Fibroblast of gingiva (primary cell): ENCODE measurements at places on chromosomes 6 and 20.
A peak's percentile ranks its signal among the peaks of the same experiment; 100 is the strongest.

DNA sequence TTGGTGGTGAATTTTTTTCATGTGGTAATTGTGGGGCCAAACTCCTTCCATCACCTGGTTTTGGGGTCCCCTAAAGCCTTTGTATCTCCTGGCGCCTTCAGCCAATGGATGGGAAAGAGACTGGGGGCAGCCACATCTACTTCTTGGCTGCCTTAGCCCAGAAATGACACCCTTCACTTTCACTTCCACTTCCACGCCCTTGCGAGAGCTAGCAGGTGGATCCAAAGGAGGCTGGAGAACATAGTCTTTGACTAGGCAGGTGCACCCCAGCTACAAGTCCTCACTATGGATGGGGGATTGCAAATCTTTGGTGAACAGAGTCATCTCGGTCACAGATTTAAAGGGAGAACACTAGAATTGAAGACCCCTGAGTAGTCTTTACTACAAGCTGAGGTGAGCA is 70.8 kb downstream of the NDUFAF5 start:
- DNase-seq = no peak

DNA sequence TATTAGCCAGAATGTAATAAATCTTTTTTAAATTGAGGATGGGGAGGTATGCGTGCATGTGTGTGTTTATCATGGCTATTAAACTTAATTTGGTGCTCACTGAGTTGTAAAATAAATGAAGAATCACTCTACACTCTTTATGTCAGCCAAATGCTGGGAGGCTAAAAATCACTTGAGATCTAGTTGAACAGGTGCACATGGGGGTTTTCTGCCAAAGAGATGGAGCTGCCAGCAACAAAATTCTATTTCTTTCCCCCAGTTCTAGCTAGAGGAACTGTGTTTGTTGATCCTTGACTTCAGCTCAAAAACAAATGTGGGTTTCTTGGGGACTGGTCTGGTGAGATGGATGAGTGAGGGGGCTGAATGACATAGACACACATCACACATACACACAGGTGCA is 183.3 kb upstream of the BTBD3 start:
- DNase-seq = no peak

GRCh38 chr6:143505111-143505510 is 6.4 kb downstream of the FUCA2 start:
- no peak for DNase-seq

- DNase-seq = no peak
Observed at GRCh38 chr6:108598305-108598863, 37.7 kb downstream of the FOXO3 start.

DNA sequence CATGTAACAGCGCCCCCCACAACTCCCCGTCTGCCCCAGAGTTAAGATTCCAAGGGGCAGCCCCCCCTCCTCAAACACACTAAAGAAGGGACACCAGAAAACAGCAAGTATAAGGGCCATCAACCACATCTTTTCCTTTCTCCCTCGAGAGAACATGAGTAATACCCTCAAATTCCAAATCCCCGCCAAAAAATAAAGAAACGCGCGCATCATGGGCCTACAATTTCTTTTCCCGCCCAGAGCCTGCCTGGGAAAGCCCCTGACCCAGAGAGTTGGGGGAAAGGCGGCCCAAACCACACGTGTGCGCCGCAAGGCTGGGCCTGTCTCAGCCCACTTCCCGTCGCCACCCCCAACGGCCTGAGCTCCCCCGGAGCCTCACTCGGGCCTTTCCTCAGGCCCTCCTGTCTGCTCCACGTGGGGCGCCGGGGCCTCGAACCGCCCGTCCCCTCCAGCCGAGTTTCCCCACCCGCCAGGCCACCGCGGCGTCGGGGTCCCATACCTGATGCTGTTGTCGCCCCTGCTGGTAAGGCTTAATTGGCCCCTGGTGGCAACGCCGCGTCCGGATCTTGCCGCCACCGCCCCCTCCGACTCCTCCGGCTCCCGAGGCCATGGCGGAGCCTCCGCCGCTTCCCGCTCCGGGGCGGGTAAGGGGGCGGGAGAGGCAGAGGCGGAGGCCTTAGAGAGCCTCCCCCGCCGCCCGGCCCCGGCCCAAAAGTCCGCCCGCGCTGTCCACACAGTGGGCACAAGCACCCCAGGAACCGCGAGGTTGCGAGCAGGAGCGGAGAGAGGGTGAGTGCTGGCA is 746 bp downstream of the NUP153 start:
- peak; percentile 56 for DNase-seq

GRCh38 chr6:27608916-27609883 is 136.3 kb upstream of the ZNF184 start:
- peak; percentile 64 for DNase-seq

DNA sequence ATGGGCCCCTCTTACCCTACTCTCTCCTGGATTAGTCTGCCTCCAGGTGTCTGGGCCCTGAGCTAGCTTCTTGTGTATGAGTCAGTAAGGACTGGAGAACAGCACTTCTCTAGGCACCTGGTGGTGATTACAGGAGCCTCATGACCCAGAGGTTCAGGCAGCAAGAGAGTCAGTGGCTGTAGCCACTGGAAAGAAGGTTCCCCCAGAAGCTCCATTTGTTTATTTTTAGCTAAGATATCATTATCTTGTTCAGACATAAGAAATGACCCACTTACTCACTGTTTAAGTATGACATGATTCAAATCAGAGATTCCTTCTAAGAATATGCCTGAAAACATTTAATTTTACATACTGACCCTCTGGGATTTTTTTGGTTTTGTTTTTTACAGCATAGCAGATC is 23.6 kb upstream of the SLC4A11 start:
- no peak for DNase-seq

- DNase-seq = no peak
Observed at GRCh38 chr20:57895161-57895855, 185.5 kb upstream of the PMEPA1 start.

GRCh38 chr6:35972471-35973367 is 51.7 kb downstream of the SLC26A8 start:
- peak; percentile 4 for DNase-seq

- no peak for DNase-seq
Observed at GRCh38 chr20:16219182-16219581, 354.1 kb downstream of the KIF16B start.

GRCh38 chr6:88133718-88134117 is 32.4 kb downstream of the CNR1 start:
- DNase-seq = no peak

- DNase-seq = peak; percentile 14
Observed at GRCh38 chr6:134721060-134721405, 228.9 kb downstream of the ALDH8A1 start.

GRCh38 chr6:34922177-34922663 is 33.2 kb downstream of the ANKS1A start:
- DNase-seq = peak; percentile 45

- DNase-seq = no peak
Observed at GRCh38 chr20:61271312-61272231, 19.5 kb downstream of the CDH4 start.

DNA sequence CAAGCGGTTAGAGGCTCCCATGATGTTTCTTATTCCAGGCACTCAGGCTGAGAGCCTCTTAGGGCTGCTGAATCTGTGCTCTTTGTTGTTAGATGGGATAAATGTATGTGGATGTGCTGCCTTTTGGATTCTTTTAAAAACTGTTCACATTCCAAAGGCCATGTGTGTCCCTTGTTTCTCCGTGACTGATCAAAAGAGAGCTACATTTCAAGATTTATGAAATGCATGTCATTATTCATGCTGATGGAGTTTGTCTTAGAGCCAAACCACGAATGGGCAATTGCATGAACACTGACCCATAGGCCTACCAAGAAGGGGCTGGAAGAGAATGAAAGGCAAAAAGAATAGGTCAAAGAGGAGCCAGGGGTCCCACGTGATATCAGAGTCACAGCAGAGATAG is 104.9 kb upstream of the TSHZ2 start:
- DNase-seq = no peak

GRCh38 chr6:5679691-5680090 is 327.0 kb downstream of the NRN1 start:
- no peak for DNase-seq

GRCh38 chr6:158663625-158664165 is 13.8 kb downstream of the SYTL3 start:
- no peak for DNase-seq

DNA sequence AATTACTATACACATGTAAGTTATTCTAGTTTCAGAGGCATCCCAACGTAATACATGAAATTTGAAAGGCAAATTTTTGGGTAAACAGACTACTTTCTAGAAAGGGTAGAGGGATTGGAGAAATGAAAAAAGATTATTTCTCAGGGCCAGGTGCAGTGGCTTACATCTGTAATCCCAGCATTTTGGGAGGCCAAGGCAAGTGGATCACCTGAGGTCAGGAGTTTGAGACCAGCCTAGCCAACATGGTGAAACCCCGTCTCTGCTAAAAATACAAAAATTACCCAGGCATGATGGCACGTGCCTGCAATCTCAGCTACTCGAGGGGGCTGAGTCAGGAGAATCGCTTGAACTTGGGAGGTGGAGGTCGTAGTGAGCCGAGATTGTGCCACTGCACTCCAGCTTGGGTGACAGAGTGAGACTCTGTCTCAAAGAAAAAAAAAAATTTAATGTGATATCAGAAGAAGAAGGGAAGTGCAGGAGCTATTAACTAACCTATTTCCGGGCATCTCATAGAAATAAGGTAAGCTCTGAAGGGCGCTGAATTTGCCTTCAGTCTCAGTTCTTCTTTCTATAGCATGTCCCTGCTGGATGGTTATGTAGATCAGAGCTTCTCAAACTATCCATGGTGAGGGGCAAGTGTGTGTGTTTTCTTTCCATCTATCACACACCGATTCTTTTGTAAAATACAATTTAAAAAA is 100.3 kb upstream of the MTHFD1L start:
- no peak for DNase-seq

- no peak for DNase-seq
Observed at GRCh38 chr6:91376686-91377085, 789.8 kb upstream of the MAP3K7 start.

DNA sequence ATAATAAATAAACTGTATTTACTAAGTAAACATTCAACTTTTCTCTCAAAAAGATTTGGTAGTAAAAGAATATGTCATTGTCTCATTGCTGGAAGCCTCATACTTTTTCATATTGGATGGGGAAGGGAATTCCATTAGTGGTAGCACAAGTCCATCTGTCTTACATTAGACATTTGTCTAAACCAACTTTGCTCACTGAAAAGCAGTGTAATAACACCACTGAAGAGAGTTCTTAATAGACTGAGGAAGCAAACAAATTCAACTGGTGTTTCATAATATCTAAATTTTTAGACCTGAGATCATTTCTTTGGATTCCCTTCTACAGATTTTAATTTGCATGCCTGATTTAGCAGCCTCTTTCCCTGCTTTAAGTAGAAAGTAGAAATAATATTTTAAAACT is 62.7 kb downstream of the PLCB1 start:
- DNase-seq = peak; percentile 82

DNA sequence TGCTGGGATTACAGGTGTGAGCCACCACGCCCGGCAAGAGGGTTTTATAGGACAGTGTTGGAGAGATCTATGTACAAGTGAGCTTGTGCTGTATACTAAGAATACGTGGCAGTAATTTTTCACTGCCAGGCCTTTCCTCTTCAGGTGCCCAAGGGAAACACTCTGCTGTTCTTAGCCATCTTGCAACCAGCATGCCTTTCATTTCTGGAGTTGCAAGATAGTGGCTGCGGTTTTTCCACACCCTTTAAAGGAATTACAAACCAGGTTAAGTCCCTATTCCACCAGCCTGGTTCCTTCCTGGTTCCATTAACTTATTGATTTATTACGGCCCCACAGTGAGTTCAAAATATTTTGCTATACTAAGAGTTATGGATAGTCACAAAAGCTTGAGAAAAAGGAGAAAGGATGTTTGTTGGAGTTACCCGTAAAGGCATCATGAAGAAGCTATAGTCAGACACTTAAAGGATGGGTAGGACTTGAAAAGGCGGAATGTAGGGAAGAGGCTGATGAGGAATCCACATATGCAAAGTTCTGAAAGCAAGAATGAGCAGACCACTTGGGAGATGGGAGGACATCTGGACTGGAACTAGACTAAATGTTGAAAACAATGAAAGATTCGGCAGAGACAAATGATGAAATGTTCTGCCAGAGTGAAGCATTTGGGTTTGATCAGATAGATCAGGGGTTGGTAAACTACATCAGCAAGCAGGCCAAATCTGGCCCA is 61.4 kb upstream of the ASIP start:
- peak; percentile 45 for DNase-seq

DNA sequence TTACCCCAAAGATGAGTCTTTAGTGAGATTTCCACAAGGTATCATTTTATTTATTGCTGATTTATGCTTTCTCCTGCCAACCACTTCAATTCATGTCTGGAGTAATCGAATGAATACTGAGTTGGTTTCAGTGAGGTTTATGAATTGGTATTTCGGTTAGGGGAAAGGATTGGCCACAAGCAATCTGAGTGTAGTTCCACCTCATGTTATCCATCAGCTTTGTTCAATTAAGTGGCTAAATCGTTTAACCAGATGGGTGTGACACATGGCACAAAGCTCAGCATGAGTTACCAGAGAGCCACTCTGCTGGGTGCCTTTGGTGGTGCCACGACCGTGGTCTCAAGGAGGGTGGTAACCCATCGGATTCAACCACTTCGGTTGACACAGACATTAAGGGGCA is 148.2 kb downstream of the FNDC1 start:
- no peak for DNase-seq

DNA sequence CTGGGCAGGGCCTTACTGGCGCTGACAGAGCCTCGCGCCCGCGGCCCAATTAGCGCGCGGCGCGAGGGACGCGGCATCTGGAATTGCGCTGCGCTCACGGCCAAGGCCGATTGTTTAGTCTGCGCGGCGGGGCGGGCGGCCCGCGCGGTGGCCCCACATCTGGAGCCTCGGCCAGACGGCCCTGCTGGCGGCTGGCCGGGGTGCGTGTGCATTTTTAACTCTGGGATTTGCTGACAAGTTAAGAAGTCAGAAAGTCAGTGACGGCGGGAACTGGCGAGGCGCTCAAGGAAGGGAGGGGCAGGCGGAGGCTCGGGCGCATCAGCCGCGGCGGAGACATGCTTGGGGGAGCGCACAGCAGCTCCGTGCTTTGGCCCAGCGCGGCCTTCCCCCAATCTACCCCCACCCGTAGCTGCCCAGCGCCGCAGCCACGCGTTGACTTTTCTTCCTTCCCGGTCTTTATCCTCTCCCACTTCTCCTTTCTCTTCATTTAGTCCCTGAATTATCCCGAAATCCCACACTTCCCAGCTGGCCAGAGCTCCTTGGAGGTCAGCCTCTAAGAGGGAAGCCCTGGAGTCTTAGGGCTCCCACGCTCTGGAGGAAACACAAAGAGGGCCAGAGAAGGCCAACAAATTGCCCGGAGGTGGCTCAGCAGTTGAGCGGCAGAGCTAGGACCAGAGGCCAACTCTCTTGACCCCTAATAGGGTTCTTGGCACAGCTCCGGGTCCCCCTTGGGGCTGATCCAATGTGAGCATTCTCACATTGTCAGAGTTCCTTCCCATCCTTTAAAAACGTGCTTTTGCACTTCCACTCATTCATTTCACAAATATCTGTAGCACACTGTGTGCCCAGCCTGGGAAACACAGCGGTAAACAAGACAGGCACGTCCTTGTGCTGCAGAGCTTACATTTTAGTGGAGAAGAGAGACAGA is 40.8 kb upstream of the FOXP4 start:
- DNase-seq = peak; percentile 55
